ENCODE measurements at places on chromosomes 2 and 18.
A peak's percentile ranks its signal among the peaks of the same experiment; 100 is the strongest.

DNA sequence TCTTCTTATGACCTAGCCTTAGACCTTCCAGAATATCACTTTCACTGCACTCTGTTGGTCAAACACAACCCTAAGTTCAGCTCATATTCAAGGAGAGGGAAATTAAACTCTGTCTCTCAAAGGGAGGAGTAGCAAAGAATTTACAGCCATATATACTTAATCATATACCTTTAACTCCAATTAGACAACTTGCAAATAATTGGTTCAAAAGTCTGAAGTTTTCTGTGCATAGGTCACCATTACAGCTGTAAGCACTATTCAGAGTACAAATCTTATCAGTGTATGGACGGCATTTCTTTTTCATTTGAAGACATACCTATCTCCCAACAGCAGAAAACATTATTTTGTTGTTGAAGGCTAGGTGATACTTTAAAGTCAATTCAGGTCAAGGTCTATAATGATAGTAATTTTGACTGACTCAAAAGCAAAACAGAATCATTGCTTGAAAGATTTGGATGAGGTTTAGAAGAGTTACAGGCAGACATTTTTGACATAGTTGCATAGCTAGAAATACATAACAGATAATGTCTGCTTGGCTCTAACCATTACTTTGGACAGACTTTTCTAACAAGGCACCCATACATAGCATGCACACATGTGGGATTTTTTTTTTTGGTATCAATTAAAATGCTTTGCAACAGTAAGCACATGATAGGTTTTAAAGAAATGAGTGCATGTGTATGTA, 131.5 kb downstream of the CPS1 start:
- DNase-seq = no peak

GRCh38 chr18:13810950-13811485, 12.9 kb upstream of the MC5R start:
- no peak for DNase-seq

DNA sequence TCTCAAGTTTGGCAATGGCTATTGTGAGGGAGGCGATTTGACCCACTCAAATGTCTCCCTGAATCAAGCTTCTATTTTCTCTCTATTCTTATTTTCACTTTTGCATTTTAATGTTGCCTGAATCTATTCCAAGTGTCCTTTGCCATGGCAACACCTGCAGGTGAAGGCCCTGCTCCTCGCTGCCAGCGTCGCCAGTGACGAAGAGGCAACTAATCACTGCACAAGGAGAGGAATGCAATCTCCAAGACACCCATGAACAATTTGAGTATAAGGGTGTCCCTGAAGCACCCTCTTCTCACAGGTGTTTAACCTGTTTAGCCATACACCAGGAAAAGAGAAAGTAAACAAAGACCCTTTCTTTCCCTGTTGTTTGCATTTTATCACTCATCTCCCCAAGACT, 165.6 kb upstream of the VRK2 start:
- DNase-seq = no peak

- DNase-seq = no peak
Measured at GRCh38 chr2:217156801-217157200, 296.9 kb upstream of the TNP1 start.

- no peak for DNase-seq
Measured at GRCh38 chr2:12555012-12555645, 161.6 kb upstream of the TRIB2 start.

DNA sequence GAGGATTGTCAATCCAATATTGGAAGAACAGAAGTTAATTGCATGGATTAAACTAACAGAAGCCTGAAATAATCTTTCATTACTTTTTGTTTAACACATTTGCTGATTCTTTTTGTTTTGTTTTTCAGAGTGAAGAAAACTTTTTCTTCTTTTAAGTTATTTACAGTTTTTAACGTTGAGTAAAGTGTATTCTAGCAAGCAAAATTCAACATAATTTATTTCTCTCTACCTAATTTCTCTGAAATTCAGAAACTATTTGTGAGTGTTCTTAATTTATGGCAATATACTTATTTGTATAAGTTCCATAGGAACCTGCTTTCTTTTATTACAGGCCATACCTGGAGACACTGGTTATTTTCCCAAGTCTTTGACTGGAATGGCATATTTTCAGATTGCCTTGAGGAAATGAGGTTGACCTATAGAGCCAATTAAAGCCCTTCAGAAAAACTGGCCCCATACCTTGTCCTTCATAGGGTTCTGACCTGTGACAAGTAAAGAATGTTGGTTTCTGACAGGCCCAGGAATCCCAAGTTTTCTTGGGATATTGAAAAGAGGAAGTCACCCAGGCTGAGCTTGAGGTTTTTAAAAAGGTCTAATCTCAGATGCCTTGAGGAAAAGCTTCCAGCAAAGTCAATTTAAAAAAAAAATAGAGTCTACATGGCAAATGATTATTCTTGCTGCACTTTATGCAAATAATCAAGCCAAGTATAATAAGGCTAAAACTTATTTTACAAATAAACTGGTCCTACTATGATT, 26.8 kb upstream of the LIPG start:
- no peak for DNase-seq

DNA sequence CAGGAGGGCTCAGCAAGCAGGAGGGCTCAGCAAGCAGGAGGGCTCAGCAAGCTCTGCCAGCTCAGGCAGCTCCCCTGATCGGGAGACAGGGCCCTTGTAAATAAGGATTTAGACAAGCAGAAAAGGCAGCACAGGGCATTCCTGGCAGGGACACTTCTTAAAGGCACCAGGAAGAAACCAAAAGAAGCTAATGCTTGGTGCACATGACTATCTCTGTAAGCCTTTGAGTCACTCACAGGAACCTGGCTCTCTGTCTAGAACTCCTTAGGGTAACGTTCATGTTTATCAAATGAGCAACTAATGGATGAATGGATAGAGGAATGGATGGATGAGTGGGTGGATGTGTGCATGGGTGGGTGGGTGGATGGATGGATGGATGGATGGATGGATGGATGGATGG, 28.4 kb downstream of the TMEM37 start:
- no peak for DNase-seq

DNA sequence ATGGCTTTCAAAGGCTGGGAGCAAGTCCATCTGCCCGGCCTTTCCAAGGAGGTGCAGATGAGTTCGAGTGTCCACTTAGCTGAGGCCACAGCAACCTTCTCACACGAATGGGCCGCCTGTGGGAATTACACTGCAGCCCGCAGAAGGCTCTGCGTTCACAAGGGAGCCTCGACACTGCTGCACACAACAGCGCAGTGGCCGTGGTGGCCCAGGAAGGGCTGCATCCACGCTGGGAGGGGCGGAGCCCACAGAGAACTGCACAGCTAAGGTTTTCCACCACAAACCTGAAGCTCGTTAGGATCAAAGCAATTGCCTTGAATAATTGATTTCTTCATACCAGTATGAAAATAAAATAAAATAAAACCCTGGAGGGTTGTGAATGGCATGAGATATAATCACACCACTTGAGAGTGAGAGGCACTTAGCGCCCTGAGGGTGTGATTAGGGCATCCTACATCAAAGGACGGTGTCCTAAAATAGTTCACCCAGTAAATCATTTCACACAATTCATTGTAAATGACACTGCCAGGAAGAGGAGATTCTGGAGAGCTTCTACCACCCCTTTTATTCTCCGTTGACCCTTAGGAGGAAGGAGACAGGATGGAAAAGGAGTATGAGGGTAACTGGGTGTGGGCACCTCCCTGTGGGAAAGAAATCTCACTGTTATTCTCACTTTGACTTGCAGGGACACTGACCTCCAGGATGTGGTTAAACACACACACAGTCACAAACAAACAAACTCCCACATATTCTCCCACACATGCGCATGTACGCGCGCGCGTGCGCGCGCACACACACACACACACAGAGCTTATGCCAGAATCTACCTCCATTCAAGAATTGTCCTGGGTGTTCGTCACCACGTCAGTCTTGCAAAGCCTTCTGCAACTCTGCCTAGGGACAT, 256.6 kb upstream of the ID2 start:
- peak; percentile 11 for DNase-seq

- DNase-seq = no peak
Measured at GRCh38 chr2:96264656-96265348, 995 bp downstream of the TMEM127 start.

- DNase-seq = no peak
Measured at GRCh38 chr18:61149786-61150185, 183.4 kb upstream of the CDH20 start.

Measured in stimulated activated CD8-positive, alpha-beta memory T cell treated with anti-CD3 and anti-CD28 coated beads, Interleukin-12 subunit alpha, Interleukin-12 subunit beta, amount 100 ng/mL, for 1 hour (primary cell).